ENCODE measurements at places on chromosomes 13 and 19.

- DNase-seq = no peak
These were observed 1.7 kb downstream of the TGFBR3L start for GRCh38 chr19:7916103-7916954.

GRCh38 chr19:55301459-55302317 is 17.9 kb downstream of the BRSK1 start:
- DNase-seq = peak; percentile 94

GRCh38 chr13:72864142-72865011 is 82.4 kb downstream of the PIBF1 start:
- DNase-seq = no peak

- DNase-seq = no peak
These were observed 53.0 kb upstream of the ATP12A start for GRCh38 chr13:24627090-24627714.

DNA sequence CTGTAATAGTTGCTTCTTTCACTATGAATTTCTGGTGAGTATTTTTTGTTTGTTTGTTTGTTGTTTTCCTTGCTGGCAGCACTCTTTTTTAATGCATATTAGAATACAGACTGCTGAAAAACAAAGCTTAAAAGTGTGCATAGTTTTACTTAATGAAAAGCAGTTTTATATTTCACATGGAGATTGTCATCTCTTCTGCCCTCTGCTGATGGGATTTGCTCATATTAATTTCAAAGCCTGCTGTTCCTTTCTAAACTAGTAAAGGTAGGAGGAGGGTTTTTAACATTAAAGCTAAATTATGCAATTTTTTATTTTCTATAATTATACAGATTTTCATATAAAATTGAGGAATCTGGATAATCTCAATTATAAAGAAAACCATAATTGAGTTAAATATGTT is 692.6 kb upstream of the SLITRK1 start:
- no peak for DNase-seq

GRCh38 chr19:17370026-17370587 is 7.0 kb downstream of the PLVAP start:
- no peak for DNase-seq

DNA sequence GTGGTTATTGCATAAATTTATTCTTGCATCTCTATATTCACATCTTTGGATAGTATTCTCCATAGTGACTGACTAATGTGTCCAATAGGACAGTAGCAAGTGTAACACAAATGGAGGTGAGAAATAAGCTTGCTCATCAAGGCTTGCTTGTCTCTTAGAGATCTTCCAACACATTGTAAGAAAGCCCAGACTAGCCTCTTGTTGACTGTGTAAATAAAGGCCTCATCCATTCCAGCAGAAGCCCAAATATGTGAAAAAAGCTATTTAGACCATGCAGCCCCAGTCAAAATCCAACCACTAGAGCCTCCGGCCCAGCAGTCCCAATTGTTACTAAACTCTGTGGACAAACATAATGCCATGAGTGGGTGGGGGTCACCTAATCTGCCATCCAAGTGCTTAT is 2.7 kb upstream of the ZNF615 start:
- DNase-seq = no peak

DNA sequence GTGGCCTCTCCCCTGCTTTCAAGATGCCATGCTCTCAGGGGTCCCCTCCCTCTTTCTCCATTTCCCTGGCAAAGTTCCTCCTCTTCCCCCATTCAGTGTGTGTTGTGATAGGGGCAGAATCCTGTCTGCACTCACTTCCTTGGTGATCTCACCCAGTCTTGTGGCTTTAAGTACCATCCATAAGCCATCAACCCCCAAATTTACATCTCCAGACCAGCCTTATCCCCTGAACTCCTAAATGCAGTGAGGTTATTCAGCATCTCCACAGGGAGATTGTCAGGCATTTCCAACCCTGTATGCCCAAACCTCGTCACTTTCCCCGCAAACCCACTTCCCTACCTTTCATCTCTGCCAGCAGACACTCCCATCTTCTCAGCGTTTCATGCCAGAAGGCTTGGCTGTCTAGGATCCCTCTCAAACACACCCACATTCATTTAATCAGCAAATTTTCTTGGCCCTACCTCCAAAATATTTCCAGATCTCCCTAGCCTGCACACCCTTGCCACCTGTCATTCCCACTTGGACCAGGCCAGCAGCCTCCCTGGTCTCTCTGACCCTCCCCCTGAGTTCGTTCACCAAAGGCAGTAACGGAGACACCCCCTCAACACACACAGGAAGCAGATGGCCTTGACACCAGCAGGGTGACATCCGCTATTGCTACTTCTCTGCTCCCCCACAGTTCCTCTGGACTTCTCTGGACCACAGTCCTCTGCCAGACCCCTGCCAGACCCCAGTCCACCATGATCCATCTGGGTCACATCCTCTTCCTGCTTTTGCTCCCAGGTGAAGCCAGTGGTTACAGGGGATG is at the start of gene HCST:
Gene HCST (plus strand): TSS at position 676 of the 808 bp plus-strand sequence. CDS start 65 bp downstream, at position 741.
- DNase-seq = no peak

DNA sequence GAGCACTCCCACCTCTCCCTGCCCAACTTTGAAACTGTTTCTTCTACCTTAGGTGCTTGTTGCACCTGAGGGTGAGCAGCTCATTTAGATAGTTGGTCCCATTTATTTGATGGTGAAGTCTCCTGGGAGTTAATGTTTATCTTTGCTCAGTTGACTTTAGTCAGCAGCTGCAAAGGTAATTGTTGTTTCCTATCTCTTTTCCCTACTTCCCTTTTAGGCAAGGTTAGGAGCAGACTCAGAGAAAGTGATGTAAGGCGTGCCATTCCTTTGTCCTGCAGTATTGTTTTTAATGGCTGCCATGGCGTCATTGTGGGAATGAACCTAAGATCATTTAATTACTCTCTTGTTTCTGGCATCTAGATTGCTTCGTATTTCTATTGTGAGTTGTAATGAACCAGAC is 11.6 kb downstream of the AKAP11 start:
- no peak for DNase-seq

- DNase-seq = no peak
These were observed 292.8 kb downstream of the DCLK1 start for GRCh38 chr13:35838356-35838755.

DNA sequence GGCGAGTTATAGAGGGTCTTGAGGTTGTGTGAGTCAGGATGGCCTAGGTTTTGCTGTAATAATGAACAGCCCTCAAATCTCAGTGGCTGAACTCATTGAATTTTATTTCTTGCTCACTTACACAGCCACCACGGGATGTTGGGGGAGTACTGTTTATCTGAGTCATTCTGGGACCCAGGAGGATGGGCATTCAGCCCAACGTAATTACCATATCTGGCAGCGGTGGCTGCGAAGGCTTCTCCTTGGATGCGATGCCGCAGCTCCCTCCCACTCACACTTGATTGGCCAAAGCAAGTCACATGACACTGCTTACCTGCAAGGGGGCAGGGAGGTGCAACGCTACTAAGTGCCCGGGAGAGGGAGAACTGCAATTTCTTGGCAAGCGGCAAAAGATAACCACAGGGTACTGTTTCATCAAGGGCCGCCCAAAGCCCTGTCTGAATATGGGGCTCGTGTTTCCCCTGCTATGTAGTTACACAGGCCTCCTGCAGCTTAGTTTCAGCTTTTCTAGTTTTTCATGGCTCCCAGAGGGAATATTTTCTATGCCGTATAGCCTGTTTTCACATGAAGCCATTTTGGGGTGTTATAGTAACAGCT is 19.9 kb downstream of the ZSWIM9 start:
- DNase-seq = peak; percentile 30

- no peak for DNase-seq
These were observed 17.0 kb upstream of the TMEM255B start for GRCh38 chr13:113742000-113742441.

DNA sequence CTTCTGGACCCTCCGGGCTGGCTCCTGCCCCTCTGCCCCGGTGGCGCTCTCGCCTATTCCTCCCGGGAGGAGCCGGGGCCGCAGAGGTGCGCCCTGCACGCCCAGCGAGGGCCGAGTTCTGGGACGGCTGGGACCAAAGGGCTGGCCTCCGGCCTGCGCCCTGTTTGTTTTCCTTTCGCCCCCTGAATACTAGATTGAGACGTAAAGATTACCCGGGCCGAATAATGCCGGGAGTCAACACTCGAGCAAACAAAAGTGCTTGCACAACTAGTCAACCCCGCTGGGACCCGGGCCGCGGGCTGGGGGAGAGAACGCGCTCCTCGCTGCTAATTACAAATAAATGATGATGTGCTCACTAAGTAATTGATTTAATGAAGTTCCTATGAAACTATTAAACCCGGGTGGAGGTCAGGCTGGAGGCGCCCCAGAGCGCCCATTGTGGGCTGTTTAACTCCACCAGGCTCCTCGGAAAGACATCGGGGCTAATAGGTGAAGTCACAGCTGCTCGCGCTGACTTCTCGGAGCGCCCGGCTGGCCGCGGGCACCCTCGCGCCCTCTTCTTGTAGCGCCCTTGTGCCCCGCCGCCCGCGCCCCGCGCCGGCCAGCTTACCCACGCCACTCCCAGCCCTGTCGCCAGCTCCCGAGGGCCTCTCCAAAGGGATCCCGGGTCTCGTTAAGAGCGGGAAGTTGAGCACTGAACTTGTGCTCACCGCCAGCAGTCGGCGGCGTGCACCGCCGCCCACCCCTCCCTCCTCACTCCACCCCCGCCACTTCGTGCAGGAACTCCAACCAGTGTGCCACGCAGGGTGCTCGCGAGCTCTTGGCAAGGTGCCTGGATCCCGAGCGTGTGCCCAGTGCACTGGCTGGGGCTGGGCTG is 14.9 kb downstream of the ZIC5 start:
- DNase-seq = no peak
